ENCODE measurements at places on chromosomes 7 and 10.

- H3K4me1 ChIP-seq = peaks cover 9% of the 10 kb centered on the region
- no peak overlapping the region for H3K4me3 ChIP-seq
- no peaks in the 10 kb centered on the region for H3K27me3 ChIP-seq
Measured at GRCh38 chr10:84478151-84478550, 149.8 kb downstream of the CCSER2 start.

- no peak for DNase-seq
- H3K36me3 ChIP-seq = no peaks in the 10 kb centered on the region
- no peak overlapping the region for H3K4me3 ChIP-seq
- peaks cover 9% of the 10 kb centered on the region for H3K4me1 ChIP-seq
- H3K27me3 ChIP-seq = peaks cover 6% of the 10 kb centered on the region
Measured at GRCh38 chr10:78865931-78866717, 202.6 kb upstream of the ZMIZ1 start.

GRCh38 chr7:94303695-94304094, 91.0 kb upstream of the COL1A2 start:
- H3K4me3 ChIP-seq = no peak overlapping the region
- no peaks in the 10 kb centered on the region for H3K36me3 ChIP-seq
- H3K27me3 ChIP-seq = no peaks in the 10 kb centered on the region
- no peaks in the 10 kb centered on the region for H3K4me1 ChIP-seq

GRCh38 chr7:77482015-77482414, 55.1 kb upstream of the PTPN12 start:
- no peaks in the 10 kb centered on the region for H3K36me3 ChIP-seq
- H3K27ac ChIP-seq = no peak overlapping the region
- DNase-seq = no peak
- no peaks in the 10 kb centered on the region for H3K4me1 ChIP-seq
- no peaks in the 10 kb centered on the region for H3K27me3 ChIP-seq
- no peak overlapping the region for H3K4me3 ChIP-seq

- no peaks in the 10 kb centered on the region for H3K27me3 ChIP-seq
- DNase-seq = no peak
- H3K36me3 ChIP-seq = no peaks in the 10 kb centered on the region
- H3K27ac ChIP-seq = no peak overlapping the region
Measured at GRCh38 chr7:83908526-83908925, 259.6 kb upstream of the SEMA3E start.

- no peak overlapping the region for H3K27ac ChIP-seq
- no peaks in the 10 kb centered on the region for H3K36me3 ChIP-seq
- DNase-seq = no peak
- no peaks in the 10 kb centered on the region for H3K27me3 ChIP-seq
- no peaks in the 10 kb centered on the region for H3K4me1 ChIP-seq
- no peak overlapping the region for H3K4me3 ChIP-seq
Measured at GRCh38 chr7:157840914-157841772, 504.3 kb downstream of the DNAJB6 start.

DNA sequence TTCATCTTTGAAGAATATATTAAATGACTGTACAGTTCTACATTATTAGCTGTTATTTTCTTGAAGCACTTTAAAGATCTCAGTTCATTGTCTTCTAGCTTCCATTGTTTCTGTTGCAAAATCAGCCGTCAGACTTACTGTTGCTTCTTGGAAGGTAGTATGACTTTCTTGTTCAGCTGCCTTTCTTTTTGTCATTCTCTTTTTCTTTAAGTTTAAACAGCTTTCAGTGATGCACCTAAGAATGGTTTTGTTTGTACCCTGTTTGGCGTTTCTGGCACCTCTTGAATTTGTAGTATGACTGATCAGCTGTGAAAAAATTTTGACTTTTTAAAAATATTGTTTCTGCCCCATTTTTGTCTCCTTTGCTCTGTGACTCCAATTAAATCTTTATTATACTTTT, 9.3 kb downstream of the MKLN1 start:
- no peak overlapping the region for H3K27ac ChIP-seq
- H3K4me3 ChIP-seq = no peak overlapping the region
- peaks cover 13% of the 10 kb centered on the region for H3K36me3 ChIP-seq
- peak; percentile 25 for DNase-seq
- H3K4me1 ChIP-seq = no peaks in the 10 kb centered on the region

GRCh38 chr10:77844713-77845445, 81.7 kb downstream of the DLG5 start:
- peaks cover 7% of the 10 kb centered on the region for H3K36me3 ChIP-seq
- H3K4me3 ChIP-seq = no peak overlapping the region
- H3K27ac ChIP-seq = no peak overlapping the region
- DNase-seq = no peak
- H3K4me1 ChIP-seq = no peaks in the 10 kb centered on the region
- no peaks in the 10 kb centered on the region for H3K27me3 ChIP-seq

DNA sequence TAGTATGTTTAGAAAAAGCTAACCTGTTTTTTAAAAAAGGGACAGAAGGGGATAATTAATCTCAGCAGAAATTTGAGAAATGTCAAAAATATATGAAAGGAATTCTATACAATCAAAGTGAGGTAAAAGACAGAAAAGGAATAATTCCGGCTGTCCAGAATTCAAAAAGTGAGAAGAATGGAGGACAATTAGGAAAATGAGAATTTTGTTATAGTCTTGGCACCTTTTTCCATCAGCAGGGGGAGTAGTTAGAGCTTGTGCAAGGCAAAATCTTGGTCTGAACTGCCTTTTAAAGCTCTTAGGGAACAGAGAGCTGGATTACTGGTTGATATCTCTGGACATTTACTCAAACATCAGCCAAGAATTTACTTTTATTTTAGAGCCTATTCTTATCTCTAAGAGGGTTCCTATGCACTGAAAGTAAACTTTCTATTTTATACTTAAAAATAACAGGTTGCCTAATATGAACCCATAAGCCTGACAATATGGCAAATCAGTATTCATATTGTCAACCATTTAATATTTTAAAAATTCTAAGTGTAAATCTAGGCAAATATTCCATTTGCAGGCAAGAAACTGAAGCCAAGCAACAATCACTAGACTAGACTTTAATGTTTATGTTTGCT, 185.6 kb downstream of the ANK3 start:
- no peak overlapping the region for H3K4me3 ChIP-seq
- no peaks in the 10 kb centered on the region for H3K4me1 ChIP-seq
- DNase-seq = peak; percentile 49

DNA sequence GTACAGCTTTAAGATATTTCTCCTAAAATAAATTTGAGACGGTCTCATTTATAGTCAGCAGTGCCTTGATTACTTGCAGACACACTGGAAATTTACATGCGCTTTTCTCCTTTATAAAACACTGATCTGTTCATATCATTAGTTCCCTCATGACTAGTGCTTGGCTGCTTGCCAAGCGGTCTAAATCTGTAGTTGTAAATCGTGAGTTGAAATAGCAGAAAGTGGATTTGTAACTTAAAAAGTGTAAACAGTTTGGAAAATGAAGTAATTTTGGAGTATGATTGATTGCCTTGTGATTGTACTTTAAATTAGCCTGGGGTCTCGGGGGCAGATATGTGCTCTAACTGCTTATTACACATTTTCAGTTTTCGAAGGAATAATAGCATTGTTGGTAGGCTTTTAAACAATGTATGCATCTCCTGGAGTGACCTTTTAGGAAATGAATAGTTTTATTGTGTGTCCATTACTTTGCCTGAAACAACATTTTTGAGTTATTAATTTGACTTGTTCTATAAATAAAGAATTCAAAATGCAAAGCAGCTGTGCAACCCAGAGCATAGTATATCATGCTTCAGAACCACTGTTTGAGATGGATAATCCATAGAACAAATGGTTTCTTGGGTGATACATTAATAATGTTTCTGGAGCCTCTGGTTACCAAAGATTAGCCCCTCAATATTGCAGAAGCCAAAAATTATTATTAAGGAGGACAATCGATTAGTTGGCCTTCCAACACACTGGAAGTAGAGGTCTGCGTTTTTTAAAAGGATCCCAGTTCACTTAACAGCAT, 73.3 kb downstream of the ARID5B start:
- DNase-seq = peak; percentile 52
- no peaks in the 10 kb centered on the region for H3K4me1 ChIP-seq
- no peaks in the 10 kb centered on the region for H3K27me3 ChIP-seq
- H3K4me3 ChIP-seq = no peak overlapping the region
- H3K27ac ChIP-seq = no peak overlapping the region

DNA sequence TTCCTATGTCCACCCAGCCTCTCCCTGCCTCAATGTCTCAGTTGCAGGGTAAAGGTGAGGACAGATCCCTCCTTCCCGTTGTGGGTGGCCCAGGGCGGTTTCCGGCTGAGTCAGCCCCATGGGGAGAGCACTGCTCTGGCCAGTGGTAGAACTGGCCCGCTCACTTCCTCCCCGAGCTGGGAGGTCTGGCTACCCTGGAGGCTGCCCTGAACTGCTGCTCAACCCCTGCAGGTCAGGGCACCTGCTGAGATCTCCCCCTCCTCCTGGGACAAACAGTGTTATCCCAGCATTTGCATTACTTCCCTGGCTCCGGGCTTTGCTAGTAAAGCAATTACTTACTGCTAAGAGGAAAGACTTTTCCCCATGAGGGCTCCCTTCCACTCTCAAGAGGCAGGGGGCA, 21.4 kb upstream of the IMPDH1 start:
- no peak for DNase-seq
- no peak overlapping the region for H3K27ac ChIP-seq
- H3K36me3 ChIP-seq = no peaks in the 10 kb centered on the region
- no peaks in the 10 kb centered on the region for H3K4me1 ChIP-seq
- H3K4me3 ChIP-seq = no peak overlapping the region

Measured in common myeloid progenitor, CD34-positive (primary cell).